ENCODE measurements at places on chromosomes 1 and 21. TPM values are rescaled to one million over a fixed set of nuclear protein-coding genes. Genes with fewer than 3 reads are reported as not detected.

- no peaks in the 10 kb centered on the region for H3K4me1 ChIP-seq
- peaks cover 15% of the 10 kb centered on the region for H3K27me3 ChIP-seq
- DNase-seq, result no peak
- no peaks in the 10 kb centered on the region for H3K36me3 ChIP-seq
Observed at GRCh38 chr21:42187976-42188653, 30.8 kb upstream of the ABCG1 start.

DNA sequence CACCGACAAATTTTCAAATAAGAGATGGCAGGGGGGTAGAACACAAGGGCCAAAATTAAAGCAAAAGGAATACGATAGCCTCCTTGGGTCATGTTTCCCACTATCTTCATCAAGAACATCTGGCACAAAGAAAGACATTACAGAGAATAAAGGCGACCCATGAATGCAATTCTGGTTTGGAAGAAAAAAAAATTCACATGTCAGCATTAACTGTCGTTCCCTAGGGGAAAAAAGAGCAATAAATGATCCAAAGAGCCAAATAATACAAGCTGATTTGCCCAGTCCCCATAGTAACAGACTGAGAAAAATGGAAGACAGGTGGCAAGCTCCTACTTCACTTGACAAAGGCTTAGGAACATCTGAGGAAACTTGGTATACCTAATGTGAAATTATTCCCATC, 4.5 kb downstream of the STIL start:
- H3K27me3 ChIP-seq, result no peaks in the 10 kb centered on the region
- H3K4me3 ChIP-seq, result no peak overlapping the region
- H3K4me1 ChIP-seq, result no peaks in the 10 kb centered on the region
- H3K27ac ChIP-seq, result no peak overlapping the region

- H3K27me3 ChIP-seq, result no peaks in the 10 kb centered on the region
- H3K27ac ChIP-seq, result peak overlapping the region; percentile 37
- no peaks in the 10 kb centered on the region for H3K36me3 ChIP-seq
- no peaks in the 10 kb centered on the region for H3K4me1 ChIP-seq
Observed at GRCh38 chr1:61132645-61133334, 50.4 kb downstream of the NFIA start.

GRCh38 chr1:243396876-243397275, 141.0 kb downstream of the SDCCAG8 start:
- no peak overlapping the region for H3K27ac ChIP-seq
- no peak overlapping the region for H3K4me3 ChIP-seq
- no peak for DNase-seq
- no peaks in the 10 kb centered on the region for H3K36me3 ChIP-seq
- no peaks in the 10 kb centered on the region for H3K4me1 ChIP-seq

- DNase-seq, result peak; percentile 9
- H3K27ac ChIP-seq, result no peak overlapping the region
- peaks cover 14% of the 10 kb centered on the region for H3K4me1 ChIP-seq
- H3K36me3 ChIP-seq, result peaks cover 5% of the 10 kb centered on the region
Observed at GRCh38 chr1:204250428-204251030, 36.7 kb upstream of the GOLT1A start.

DNA sequence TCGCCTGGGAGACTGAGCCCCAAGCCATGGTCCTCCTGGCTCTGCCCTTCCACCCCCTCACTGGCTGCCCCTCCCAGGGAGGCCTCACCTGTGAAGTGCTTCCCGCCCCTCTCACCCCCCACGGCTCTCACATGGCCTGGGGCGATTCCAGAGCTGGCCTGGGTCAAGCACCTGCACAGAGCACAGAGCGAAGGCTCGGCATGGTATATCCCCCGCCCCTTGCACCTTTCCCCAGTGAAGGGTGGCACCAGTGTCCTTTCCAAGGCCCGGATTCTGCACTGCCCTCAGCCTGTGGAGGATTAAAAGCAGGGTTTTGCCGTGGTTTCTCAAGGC, 1.1 kb upstream of the AJAP1 start:
- no peak overlapping the region for H3K4me3 ChIP-seq
- peaks cover 12% of the 10 kb centered on the region for H3K27me3 ChIP-seq
- no peaks in the 10 kb centered on the region for H3K36me3 ChIP-seq
- DNase-seq, result no peak
- no peaks in the 10 kb centered on the region for H3K4me1 ChIP-seq

- no peaks in the 10 kb centered on the region for H3K4me1 ChIP-seq
- no peaks in the 10 kb centered on the region for H3K27me3 ChIP-seq
- no peak for DNase-seq
Observed at GRCh38 chr1:30324251-30325084, 398.9 kb downstream of the MATN1 start.

DNA sequence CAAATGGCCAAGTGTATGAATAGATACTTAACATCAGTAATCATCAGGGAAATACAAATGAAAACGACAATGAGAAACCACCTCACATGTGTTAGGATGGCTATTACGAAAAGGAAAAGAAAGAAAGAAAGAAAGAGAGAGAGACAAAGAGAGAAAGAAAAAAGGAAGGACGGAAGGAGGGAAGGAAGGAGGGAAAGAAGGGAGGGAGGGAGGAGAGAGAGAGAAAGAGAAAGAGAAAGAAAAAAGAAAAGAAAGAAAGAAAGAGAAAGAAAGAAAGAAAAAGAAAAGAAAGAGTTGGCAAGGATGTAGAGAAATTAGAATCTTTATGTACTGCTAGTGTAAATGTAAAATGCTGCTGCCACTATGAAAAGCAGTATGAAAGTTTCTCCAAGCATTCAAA, 90.7 kb upstream of the DPT start:
- no peaks in the 10 kb centered on the region for H3K27me3 ChIP-seq
- no peak overlapping the region for H3K27ac ChIP-seq
- no peaks in the 10 kb centered on the region for H3K4me1 ChIP-seq
- no peak overlapping the region for H3K4me3 ChIP-seq
- no peaks in the 10 kb centered on the region for H3K36me3 ChIP-seq

The SPRR2G gene
- not detected for total RNA-seq

The S100A12 gene
- not detected for total RNA-seq

The ANP32E gene
- total RNA-seq, result 5.9 TPM

All from IMR-90 (cell line).